ENCODE measurements at places on chromosomes 6 and 20.
A peak's percentile ranks its signal among the peaks of the same experiment; 100 is the strongest.

DNA sequence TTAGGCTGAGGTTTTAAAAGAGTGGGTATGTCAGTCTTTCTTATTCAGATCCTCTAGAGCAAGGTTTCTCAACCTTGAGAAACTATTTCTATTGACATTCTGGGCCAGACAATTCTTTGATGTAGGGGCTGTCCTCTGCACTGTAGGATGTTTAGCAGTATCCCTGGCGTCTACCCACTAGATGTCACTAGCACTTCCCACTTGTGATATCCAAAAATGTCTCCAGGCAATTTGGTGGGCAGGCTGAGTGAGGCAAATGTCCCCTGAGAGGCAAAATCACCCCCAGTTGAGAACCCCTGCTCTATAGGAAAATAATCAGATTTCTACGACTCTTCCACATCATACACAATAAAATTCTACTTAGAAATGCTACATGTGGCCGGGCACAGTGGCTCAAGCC, 7.7 kb upstream of the ZKSCAN8 start:
- DNase-seq, result peak; percentile 49

- peak; percentile 22 for DNase-seq
Measured at GRCh38 chr20:33852626-33853506, 41.7 kb downstream of the CHMP4B start.

- no peak for DNase-seq
Measured at GRCh38 chr20:14521016-14521415, 183.6 kb upstream of the FLRT3 start.

DNA sequence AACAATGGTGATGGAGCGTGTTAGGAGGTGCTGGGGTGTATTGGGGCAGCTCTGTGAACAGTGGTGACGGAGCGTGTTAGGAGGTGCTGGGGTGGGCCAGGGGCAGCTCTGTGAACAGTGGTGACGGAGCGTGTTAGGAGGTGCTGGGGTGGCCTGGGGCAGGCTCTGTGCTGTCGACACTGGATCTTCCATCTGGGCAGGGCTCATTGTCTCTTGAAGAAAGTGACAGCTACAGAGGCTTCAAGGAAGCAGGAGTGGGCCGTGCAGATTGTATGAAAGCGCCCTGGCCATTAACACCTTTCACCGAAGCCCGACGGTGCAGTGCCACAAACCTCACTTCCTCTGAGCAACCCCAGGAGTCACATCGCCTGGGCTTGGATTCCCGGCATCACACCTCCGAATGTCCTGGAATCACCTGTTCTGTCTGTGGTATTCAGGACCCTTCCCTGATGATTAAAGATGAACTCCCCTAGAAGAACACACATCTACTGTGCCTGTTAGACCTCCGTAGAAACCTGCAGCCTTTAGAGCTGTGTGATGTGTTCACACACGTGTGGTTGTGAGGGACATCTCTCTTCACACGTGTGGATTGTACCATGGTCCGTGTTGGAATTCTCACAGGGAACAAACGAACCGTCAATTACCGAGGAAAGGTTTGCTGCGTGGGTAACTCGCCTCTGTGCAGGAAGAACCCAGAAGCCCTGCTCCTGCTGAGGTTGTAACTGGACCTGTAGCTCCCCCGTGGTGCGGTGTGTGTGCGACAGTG, 377.7 kb downstream of the THBS2 start:
- DNase-seq, result no peak

DNA sequence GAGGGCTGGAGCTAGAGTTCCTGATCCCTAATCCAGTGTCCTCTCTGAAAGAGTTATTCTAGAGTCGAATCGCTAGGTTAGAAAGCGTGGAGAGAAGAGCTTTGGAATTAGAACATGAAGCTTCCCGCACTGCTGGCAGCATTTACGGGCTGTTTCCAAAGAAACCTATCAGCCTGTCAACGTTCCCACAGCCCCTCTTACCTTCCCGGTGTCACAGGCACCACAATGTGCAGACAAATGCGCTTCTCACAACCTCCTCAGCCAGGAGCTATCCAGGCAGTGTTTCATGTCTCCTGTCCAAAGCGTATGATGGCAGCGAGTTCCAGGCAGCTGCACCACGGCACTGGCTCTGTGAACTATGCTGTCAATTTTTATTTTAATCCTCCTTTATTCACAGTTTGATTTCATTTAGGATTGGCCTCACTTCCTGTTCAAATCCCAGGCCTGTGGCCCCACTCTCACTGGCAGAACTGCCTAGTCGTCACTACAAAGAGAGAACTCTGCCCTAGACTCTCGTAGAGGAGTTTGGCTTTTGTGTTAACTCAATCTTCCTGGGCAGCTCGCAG, 322.8 kb upstream of the SOX4 start:
- DNase-seq, result no peak

All from inflammatory macrophage treated with lipopolysaccharide for 1 hour (primary cell).